ENCODE measurements at places on chromosomes 13 and 19.

GRCh38 chr19:33235996-33236350, 10.3 kb upstream of the SLC7A10 start:
- no peak for DNase-seq

DNA sequence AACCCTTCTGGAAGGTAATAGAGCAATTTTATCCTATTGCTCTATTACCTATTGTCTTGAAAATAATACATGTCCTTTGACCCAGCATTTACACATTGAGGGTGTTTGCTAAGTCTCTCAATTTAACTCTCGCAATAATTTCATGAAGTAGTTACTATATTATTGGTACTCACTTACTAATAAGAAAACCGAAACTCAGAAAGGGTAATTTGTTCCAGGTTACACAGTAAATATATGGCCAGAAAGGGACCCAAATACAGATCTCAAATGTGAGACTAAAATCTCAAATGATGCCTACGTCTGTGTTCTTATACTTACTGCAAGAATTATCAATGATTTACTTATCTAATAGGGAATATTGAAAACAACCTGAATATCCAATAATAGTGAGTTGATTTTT, 29.7 kb upstream of the FAM216B start:
- DNase-seq = no peak

DNA sequence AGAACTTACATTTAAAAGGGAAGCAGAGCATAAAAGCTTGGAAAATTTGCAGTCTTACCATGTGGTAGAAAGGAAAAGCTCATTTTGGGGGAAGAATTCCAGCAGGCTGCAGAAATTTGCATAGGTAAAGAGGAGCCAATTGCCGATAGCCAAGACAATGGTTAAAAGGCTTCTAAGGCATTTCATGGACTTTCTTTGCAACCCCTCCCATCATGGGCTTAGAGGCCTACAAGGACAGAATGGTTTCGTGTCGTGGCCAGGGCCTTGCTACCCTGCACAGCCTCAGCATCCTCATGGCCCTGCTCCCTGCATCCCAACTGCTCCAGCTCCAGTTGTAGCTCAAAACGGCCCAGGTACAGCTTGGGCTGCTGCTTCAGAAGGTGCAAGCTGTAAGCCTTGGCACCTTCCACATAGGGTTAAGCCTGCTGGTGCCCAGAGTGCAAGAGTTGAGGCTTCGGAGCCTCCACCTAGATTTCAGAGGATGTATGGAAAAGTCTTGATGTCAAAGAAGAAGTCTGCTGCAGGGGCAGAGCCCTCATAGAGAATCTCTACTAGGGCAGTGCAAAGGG, 420.3 kb downstream of the PCDH17 start:
- no peak for DNase-seq

- no peak for DNase-seq
These were observed 19.7 kb downstream of the C3 start for GRCh38 chr19:6700586-6701316.

DNA sequence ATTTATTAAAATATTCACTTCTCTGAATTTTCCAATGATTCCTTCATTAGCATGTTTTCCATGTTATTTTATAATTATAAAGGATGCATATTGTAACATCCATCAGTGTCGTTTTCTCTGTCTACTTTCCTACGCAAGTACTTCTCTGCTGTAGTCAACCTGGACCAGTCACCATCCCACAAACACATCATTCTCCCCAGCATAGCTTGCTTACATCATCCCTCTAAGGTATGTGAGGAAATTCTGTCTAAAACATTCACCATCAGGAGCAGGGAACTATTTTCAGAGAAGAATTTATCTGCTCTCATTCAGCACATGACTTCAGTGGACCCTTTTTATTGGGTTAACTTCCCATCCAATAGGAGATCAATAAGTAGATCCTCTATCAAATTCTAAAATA, 806.1 kb upstream of the ARGLU1 start:
- no peak for DNase-seq

DNA sequence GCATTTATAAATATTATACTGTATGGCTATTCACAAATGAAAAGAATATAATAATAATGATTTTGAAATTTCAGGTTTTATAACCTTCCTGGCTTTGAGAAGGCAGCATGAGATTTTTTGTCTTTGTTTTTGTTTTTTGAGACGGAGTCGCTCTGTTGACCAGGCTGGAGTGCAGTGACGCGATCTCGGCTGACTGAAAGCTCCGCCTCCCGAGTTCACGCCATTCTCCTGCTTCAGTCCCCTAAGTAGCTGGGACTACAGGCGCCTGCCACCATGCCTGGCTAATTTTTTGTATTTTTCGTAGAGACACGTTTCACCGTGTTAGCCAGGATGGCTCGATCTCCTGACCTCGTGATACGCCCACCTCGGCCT, 64.1 kb downstream of the ZNF429 start:
- no peak for DNase-seq

DNA sequence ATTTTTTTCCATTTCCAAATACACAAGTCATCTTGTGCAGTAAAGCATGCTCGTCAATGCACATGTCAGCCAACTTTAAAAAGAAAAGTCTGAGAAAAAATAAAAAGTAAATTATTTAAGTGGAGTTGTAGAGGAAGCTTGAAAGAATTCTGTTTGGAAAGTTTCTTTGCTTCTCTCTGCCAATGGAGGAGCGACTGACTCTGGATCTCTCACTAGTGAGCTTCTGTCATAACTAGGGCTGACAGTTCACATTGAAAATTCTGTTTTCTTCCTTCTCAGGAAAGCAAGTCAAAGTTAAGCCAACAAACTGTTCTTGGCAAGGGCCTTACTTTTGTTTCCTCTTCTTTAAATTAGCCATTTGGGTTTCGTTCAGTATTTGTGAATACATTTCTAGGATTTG, 298.2 kb downstream of the POU4F1 start:
- DNase-seq = no peak

DNA sequence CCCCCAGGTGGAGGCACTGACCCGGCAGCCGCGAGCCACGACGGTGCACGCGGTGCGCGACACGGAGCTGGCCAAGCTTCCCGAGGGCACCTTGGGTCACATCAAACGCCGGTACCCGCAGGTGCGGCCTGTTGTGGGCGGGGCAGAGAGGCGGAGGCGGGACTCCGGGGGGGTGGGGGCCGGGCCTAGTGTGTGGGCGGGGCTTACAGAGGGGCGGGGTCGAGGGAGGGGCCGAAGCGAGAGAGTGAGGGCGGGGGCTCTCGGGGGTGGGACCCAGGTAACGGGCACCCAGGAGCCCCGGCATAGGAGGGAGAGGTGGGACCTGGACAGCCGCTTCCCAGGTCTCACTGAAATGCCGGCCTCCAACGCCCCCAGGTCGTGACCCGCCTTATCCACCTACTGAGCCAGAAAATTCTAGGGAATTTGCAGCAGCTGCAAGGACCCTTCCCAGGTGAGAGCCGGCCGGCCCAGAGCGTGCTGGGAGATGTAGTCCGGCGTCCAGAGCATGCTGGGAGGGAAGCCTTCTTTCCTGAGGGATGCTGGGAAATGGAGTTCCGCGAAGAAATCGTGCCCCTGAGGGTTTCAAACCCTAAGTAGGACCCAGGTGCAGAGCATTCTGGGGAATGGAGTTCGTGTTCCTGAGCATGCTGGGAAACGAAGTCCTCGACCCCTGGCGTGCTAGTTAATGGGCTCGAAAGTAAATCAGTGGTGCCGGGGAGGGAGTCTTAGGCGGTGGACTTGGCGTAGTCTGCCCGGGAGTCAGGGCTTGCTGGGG, 15.7 kb downstream of the PNPLA6 start:
- DNase-seq = peak; percentile 66

GRCh38 chr19:11612816-11613511, 15.7 kb downstream of the ZNF627 start:
- no peak for DNase-seq

DNA sequence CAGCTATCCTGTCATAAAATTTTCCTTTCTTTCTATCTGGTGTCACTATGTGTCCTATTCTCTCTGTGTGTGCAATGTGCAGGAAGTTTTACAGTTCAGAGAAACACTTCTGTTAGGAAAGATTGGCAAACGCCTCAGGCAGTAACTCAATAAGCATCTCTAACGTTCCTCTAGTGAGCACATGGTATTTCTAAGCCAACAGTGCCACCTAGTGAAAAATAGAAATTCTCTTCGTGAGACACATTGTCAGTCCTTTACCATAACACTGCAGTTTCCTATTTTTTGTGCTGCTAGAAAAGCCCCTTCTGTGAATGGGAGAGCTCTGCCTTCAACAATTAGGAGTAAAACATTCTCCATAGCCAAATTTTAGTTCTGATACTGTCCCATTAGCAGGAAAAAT, 50.7 kb downstream of the ZNF723 start:
- DNase-seq = no peak

- DNase-seq = no peak
These were observed 7.1 kb upstream of the IFT88 start for GRCh38 chr13:20559659-20560356.

- DNase-seq = peak; percentile 20
These were observed 5.0 kb upstream of the JUNB start for GRCh38 chr19:12786141-12786870.

DNA sequence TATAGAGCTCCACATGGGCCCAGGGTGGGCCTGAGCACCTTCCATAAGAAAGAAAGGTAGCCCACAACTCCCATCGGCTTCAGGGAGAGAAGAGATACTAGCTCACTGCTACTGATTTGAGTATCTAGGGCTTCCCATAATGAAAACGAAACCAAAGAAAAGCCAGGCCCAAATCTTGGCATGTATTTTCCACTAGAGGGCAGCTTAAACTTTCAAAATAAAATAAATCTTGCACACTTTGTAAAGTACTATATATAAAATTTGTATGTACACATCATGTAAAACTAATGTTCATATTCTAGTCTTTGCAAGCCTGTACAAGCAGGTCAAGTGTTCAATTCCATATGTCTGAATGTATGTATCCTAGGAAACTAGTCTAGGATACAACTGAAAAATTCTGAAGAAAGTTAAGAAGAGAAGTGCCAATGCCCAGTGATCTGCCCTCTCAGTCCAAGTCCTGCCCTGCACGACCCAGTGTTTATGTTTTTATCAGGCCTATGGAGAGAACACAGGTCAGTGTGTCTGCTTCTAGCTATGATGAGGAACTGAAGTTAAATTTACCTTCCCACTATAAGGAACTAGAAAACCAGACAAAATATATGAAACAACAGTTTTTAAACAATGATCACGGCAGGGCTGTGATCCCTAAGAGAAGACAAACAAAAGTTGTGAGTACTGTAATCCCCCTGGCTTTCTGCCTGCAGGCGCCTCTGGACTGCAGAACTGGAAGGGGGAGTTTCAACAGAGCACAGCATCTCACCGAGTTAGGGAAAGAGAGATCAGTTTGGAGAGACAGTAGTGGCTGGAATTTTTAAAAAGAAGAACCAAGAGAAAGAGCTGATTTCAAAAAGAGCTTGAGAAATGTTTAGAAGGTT, 475.7 kb downstream of the UQCRFS1 start:
- DNase-seq = peak; percentile 20

DNA sequence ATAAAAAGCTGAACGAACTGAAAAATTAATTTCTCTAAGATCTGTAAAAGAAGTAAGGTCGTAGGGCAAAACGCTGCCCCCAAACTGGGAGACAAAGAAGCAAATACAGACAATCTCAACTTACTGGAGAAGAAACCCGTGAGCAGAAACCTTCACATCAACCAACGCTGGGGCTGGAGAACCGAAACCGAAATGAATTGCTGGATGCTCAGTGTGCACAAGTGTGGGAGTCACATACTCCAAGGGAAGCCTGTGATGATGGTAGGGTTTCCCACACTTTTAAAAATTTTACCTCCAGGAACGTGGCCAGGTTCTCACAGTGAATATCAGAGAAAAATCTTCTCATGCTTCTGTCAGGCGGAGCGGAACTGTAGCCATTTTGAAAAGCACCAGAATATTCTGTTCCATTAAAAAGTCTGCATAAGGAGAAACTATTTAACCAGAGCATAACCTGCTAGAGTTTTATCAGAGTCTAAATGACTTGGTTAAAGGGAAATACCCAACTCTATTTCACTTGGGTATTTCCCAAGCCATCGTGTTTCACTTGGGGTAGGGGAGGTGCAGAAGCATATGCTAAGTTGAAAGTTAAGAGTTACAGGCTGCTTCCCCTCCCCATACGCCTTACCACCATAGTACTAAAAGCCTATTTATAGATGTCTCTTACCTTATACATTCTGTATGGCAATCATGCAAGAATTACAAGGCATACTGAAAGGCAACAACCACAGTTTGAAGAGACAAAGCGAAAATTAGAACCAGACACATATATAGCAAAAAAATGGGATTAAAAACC, 110.5 kb upstream of the SLITRK1 start:
- DNase-seq = no peak

DNA sequence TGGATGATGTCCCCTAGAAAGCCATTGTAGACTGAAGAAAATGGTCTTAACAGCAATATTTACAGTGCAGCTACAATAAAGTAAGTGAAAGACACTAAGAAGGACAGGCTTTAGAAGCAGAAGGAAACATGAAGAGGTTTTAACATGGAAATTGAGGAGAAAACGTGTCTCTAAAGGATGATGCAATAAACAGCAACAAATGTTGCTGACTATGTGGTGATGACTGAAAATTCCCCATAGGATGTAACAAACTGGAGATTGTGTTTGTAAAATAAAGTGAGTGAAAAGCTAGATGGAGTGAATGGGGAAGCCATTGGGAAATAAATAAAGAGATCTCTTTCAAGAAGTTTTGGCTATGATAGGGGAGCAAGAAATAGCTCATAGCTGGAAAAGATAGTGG, 186.7 kb upstream of the IPO5 start:
- no peak for DNase-seq

DNA sequence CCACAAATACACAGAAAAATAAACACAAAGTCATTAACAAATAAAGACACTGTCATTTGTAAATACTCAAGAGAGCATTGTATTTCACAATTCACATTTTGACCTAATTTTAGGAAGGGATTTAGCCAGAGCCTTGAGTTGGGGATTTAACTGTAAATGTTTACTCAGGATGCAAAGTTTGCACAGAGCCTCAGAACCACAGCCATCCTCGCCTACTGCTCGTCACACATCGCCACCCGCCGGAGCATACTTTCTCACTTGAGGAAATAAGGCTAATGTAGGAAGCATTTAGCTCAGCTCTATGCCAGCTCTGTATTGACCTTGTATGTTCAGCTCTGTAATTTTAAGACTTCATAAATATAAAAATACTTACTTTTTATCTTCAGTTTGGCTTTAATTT, 442.7 kb downstream of the OXGR1 start:
- no peak for DNase-seq
